ENCODE measurements at places on chromosomes 5 and 9.

DNA sequence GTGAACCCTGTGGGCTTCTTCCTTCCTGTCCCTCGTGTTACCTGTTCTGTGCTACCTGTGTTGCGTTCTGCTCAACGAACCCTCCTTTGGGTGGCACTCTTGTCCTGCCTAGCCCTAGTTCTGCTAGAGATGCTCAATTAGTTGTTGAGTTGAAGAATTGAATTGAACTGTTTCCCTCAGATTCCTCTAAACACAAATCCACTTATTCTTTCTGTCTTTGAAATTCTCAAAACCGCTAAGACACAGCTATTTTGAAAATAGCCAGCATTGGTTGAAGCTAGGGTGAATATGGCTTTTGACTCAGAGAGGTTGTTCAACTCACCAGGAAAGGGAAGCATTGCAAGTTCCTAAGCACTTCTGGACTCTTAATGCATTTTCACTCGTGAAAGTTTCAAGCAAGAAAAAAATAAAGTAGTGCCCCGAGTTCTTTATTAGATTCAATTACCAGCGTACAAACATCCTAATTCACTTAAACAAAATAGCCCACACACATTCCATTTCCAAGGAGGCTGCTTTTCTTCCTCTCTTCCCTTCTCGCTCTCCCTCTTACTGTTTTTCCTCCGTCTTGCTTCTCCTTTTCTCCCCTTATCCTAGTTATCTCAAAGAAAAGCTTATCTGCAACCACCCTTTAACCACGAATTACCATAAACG is 642 bp upstream of the ITGA1 start:
- no peak for DNase-seq
- peak overlapping the region; percentile 89 for H3K4me3 ChIP-seq
- peaks cover 20% of the 10 kb centered on the region for H3K4me1 ChIP-seq
- H3K36me3 ChIP-seq, result no peaks in the 10 kb centered on the region

- DNase-seq, result no peak
- no peaks in the 10 kb centered on the region for H3K36me3 ChIP-seq
- no peak overlapping the region for H3K4me3 ChIP-seq
- no peaks in the 10 kb centered on the region for H3K4me1 ChIP-seq
These were observed 9.4 kb downstream of the CORO2A start for GRCh38 chr9:98182889-98183599.

DNA sequence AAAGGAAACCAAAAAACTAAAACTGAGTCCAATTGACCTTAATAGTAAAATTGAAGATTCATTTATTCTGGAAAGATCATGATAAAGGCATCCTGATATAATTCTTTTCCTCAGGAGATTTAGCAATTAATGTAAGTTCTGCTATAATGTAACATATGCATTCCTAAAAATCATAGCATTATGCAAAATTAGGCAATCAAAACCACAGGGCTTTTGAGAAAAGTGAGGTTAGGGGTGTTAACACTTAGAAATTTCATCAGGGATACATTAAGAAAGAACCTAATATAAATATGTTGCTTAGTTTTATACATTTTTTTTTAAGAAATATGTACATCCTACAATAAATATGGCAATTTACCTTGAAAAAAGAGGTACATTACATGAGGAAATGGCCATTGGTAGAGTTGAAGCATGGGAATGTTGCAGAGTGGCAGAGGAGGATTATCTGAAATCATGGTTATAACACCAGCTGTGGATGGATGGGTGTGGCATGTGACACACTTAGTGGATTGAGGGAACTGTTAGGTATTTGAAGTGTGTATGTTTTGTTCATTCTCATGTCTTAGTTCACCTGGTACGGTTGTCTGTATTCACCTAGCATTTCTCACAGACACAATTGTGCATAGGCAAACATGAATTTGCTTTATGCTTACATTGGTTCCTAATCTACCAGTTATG is 51.1 kb downstream of the CCNH start:
- H3K4me1 ChIP-seq, result peaks cover 6% of the 10 kb centered on the region
- no peak for DNase-seq
- H3K4me3 ChIP-seq, result no peak overlapping the region
- no peak overlapping the region for H3K27ac ChIP-seq
- H3K36me3 ChIP-seq, result peaks cover 31% of the 10 kb centered on the region
- no peaks in the 10 kb centered on the region for H3K27me3 ChIP-seq

DNA sequence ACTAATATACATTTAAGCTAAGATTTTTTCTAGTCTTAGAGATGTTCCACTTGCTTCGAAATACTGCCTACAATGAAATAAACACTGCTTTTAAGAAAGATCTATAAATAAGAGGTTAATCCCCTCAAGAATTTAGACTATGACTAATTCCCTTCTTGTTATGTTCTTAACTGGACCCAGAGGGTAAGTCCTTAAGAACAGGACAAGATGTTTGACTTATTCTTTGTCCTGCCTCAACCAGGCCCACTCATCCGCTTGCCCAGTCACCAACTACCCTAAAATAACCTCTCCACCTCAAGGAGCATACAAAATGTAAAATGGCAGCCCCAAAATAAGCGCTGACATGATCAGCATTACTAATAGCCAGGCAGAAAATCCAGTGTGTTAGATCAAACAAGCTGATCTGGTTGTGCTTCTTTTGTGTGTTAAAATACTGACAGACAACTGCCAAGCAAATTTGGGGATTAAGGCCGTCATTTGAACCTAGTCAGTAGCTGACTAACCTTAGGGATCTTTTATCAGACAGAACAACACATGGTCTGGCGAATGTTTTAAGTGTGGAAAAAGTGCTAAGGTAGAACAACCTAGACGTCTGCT is 93.7 kb upstream of the SMC5 start:
- peaks cover 5% of the 10 kb centered on the region for H3K27me3 ChIP-seq
- no peak overlapping the region for H3K27ac ChIP-seq
- H3K4me1 ChIP-seq, result no peaks in the 10 kb centered on the region
- H3K4me3 ChIP-seq, result no peak overlapping the region
- no peaks in the 10 kb centered on the region for H3K36me3 ChIP-seq
- DNase-seq, result no peak
